ENCODE measurements at places on chromosomes 3 and 15.

GRCh38 chr3:39038165-39038564 lies 13.6 kb downstream of the SCN11A start:
- DNase-seq: no peak

- no peak for DNase-seq
Observed at GRCh38 chr3:126527455-126528211, 3.7 kb downstream of the CHST13 start.

DNA sequence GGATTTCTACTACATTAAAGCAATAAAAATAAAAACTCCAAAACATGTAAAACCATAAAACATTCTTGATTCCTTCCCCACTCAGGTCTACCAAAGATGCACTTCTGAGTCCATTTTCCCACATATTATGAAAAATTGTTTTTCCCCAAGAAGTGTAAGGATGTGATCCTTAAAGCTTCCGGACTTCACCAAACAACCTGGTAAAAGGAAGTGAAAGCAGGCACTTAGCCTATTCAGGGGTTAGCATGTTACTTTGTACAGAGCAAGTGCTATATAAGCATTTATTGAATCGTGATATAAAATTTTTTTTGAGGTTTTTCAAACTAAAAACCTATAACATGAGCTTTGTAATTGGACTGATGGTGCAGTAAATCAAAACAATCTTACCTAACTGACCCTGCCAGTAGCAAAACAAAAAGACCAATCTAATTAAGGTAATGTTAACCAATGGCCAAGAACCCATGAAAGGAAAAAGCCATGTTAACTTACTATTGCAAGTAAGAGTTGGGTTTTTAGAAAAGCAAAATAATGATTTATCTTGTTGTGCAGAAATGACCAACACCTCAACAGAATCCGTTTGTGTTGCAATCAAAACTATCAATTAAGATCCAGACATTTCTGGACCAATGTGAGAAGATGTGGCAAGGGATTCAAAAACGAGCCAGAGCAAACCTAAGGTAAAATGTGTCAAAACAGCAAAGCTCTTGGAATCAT lies 1.8 kb downstream of the SETD2 start:
- DNase-seq: no peak

- DNase-seq: no peak
Observed at GRCh38 chr3:128697341-128697740, 28.6 kb upstream of the RAB7A start.

- DNase-seq: peak; percentile 54
Observed at GRCh38 chr15:25790000-25790660, 73.0 kb downstream of the ATP10A start.
